CD8-positive, alpha-beta memory T cell (primary cell): ENCODE measurements at places on chromosomes 1 and 21.

- DNase-seq, result no peak
These were observed 3.9 kb upstream of the CDK18 start for GRCh38 chr1:205500240-205501233.

GRCh38 chr21:35945089-35945671 lies 115.1 kb downstream of the SETD4 start:
- no peak for DNase-seq

GRCh38 chr1:95916616-95917015 lies 682.6 kb downstream of the RWDD3 start:
- no peak for DNase-seq

DNA sequence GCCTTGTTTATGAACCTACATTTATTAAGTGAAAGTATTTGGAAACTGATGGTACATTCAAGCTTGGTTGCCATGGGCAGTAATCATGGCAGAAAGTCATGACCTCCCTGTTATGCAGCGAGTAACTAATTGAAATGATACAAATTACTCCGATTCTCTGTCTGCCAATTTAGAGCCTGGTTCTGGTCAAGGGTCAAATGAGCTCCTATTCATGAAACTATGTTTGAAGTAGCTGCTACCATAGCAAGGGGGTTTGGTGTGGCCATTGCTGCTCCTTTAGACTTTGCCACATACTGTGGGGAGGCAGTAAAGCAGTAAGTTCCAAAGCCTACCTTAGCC lies 187.2 kb upstream of the FOXD3 start:
- no peak for DNase-seq

GRCh38 chr1:1889090-1889750 lies 1.7 kb downstream of the GNB1 start:
- no peak for DNase-seq

GRCh38 chr1:97506368-97506767 lies 414.5 kb downstream of the DPYD start:
- no peak for DNase-seq
